NCI-H2081 (cell line): ENCODE measurements at places on chromosomes 12 and 14.
A peak's percentile ranks its signal among the peaks of the same experiment; 100 is the strongest.

DNA sequence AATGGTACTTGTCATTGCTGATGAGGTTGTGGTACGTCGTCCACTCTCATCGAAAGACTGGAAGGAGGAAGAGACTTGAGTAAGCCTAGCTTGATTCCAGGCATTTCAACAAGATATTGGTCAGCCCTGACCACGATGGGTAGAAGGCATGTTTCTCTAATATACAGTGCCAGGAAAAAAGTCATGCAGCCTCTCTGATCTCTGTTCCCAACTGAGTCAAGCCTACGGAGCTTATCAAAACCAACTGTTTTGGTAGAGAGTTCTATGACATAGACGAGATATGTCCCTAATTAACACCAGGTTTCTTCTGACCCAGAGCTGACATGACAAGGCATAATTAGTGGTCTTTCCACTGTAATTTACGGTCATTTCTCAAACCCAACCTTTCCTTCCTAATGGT lies 58.5 kb downstream of the NIN start:
- no peak for DNase-seq

DNA sequence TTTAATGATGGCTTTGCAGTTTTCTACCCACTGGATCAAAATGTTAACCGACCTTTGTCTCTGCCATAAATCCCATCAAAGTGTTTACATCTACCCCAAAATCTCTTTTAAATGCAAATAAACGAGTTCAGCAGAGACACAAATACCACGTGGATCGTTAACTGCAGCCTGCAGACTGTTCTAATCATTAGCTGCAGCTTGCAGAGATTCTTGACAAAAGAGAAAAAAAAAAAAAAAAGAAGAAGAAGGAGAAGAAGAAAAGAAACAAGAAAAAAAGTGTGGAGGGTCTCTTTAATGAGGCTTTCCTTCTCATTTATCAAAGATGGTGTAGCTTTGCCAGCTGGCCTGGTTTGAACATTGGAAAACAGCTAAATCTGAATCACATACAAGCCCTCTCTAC lies 275.7 kb downstream of the NEDD1 start:
- DNase-seq = no peak

GRCh38 chr12:126960221-126960620 lies 1306.7 kb upstream of the TMEM132C start:
- DNase-seq = no peak

GRCh38 chr12:12449533-12450025 lies 92.7 kb downstream of the BORCS5 start:
- peak; percentile 57 for DNase-seq

GRCh38 chr14:70871863-70872677 lies 35.2 kb upstream of the PCNX1 start:
- no peak for DNase-seq

- peak; percentile 69 for DNase-seq
Measured at GRCh38 chr12:128823216-128823915, 392 bp downstream of the SLC15A4 start.

- DNase-seq = peak; percentile 39
Measured at GRCh38 chr12:89884416-89884898, 175.8 kb upstream of the ATP2B1 start.

- no peak for DNase-seq
Measured at GRCh38 chr14:59622631-59623030, 46.0 kb upstream of the CCDC175 start.

- DNase-seq = peak; percentile 93
Measured at GRCh38 chr14:30610787-30611343, 11.3 kb upstream of the SCFD1 start.

GRCh38 chr12:109538191-109538863 lies 35.0 kb downstream of the MMAB start:
- DNase-seq = no peak

DNA sequence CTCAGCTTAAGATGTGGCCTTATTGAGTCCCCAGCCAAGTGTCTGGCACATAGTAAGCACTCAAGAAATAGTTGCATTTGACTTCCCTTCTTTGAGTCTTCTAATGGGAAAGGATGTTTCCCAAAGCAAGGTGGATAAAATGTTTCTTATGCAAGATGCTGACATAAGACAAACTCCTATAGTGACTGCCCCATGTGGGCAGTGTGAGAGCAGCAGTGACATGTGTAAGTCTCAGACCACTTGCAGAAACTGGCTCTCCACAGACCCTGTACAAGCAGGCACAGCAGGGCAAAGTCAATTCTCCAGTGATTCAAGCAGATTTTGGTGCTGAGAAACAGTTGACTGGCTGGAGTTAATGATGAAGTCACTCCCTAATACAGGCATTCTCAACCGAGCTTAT lies 255.3 kb downstream of the ANO2 start:
- no peak for DNase-seq

GRCh38 chr14:34782031-34782430 lies 67.6 kb upstream of the CFL2 start:
- DNase-seq = no peak

- DNase-seq = no peak
Measured at GRCh38 chr12:111598637-111599452, at the start of gene ATXN2. ATXN2 (minus strand) TSS chr12:111599315; CDS start chr12:111599034, 281 bp downstream.

GRCh38 chr12:130351326-130351725 lies 13.6 kb downstream of the PIWIL1 start:
- no peak for DNase-seq

- DNase-seq = no peak
Measured at GRCh38 chr14:69317102-69317755, 57.3 kb downstream of the GALNT16 start.

DNA sequence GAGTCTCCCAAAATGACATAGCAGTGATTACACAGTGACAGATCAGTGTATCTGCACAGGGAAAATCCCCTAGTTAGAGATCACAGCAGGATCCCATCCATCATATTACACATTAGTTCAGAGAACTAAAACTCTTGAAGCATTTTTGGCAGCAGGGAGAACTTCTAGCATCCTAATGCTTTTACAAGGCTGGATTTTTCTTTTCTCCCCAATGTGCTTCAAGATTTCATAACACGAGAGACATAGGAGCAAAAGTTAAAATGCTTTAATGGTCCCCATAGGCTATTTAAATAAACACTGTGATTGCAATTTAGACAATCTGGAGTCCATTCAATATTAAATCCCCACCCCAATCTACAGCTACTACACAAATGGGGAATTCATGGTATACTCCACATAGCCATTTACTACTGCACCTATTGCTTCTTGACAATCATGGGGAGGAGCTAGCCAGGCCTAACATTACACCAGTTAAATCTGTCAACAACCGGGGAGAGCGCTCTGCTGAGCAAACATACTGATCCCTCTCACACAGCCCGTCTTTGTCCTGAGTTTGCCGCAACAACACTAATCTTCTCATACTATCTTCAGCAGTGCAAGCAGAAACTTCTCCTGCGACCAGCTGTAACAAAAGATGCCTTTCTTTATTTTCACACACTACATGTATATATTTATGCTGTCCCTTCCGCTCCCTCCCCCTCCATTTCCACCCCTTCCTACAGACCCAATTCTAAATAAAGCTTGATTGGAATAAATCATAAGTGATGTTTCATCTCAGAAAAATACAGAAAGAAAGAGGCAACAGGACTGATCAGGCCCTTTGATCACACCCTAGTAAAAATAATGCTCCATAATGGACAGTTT lies 120.3 kb upstream of the SOX5 start:
- peak; percentile 70 for DNase-seq

- DNase-seq = no peak
Measured at GRCh38 chr12:40565029-40565633, 127.1 kb upstream of the CNTN1 start.

GRCh38 chr14:99215277-99215676 lies 56.7 kb downstream of the BCL11B start:
- DNase-seq = peak; percentile 22

DNA sequence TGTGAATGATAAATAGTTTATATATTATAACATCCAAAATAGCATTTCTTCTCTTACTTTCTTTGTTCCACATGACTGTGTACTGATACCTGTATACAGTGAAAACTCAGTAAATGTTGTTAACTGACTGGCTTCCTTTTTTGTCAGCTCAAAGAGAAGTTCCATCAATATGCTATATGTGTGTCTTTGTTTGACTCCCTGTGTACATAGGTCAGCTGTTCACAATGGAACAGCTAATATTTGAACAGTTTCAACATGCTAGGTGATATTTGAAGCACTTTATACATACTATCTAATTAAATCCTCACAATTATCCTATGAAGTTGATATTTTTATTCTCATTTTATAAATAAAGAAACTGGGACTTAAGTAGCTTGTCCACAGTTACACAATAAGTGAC lies 15.3 kb upstream of the KICS2 start:
- DNase-seq = peak; percentile 38

DNA sequence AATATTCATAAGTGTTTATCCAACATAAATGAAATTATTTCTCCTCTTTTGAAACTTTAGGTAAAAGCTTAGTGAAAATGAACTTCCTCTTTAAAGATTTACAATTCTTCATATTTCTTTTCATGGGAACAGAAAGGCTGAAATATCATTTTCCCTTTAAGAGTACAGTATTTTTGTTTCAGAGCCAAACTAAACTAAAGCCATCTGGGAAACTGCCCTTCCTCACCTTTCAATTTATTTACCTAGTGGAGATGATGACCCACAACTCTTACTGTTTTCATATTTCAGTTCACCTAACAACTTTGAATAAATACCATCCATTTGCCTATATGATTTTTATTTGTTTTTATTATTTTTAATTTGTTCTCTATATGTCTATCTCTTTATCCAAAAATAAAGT lies 105.4 kb downstream of the ALX1 start:
- no peak for DNase-seq

DNA sequence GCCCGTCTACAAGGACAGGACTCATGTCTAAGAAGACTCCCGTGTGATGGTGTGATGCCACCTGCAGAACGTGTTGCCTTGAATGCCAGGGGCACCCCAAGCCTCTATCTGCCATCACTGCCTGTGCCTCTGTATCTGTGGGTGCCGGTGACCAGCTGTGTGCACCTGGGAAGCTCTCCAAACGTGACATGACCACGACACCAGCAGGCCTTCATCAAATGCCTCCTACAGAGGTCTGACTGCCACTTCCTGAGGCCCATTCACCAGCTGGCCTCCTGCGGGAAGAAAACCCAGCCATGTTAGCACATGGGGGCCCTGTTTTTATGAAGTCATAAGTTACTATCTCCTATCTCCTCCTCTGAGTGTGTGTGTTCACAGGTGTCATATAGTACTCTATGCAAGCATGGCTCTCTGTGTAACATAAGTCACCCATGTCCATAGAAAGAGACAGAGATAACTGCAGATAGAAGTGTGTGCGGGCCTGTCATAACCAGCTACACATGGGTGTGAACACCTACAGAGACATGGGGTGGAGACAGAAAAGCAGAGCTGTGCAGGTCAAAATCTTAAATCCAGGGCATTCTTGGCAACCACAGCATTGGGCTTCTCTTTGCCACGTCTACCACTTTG lies 18.3 kb upstream of the SERPINA4 start:
- DNase-seq = no peak

- DNase-seq = no peak
Measured at GRCh38 chr14:64696355-64696857, 7.8 kb upstream of the PLEKHG3 start.

DNA sequence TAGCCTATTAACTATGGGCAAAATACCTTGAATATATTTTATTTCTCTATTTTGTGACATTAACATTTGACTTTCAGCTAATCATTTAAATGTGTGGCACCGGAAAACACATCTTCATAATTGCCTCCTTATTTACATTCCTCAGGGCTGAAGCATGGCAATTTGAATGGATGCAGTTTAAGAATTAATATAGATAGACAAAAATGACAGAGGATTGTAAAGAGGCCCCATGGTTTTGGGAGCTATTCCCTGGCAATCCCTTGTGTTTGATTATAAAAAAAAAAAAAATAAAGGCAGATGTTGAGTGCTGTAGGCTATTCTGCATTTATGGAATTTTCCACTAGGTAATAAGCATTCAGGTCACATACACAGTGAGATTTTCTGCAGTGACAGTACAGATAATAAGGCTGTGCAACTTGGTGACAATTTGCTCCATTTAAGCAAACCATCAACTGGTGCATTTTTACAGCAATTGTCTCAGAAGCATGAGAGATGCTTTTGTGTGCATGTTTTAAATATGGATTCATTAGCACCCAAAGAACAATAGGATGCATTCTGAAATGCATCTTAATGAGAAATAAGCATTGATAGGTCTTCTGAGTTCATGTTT lies 123.2 kb upstream of the SLC38A4 start:
- DNase-seq = no peak

GRCh38 chr14:91351512-91351862 lies 66.1 kb downstream of the CCDC88C start:
- DNase-seq = no peak

DNA sequence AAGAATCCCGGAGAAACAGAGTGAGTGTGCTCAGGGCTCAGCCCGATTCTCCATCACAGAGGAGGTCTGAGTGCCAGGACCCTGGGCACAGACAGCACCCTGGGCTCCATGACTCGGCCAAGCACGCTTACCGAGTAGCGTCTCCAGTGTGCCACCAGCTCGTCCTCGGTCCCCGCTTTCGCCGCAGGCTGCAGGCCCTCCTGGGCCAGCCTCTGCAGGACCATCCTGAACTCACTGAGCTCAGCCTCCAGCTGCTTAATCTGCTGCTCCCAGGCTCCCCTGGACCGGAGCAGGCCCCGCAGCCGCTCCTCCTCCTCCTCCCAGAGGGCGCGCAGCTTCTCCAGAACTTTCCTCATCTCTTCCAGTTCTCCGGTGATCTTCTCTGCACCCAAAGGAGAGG lies 61.2 kb downstream of the SYNE3 start:
- no peak for DNase-seq

DNA sequence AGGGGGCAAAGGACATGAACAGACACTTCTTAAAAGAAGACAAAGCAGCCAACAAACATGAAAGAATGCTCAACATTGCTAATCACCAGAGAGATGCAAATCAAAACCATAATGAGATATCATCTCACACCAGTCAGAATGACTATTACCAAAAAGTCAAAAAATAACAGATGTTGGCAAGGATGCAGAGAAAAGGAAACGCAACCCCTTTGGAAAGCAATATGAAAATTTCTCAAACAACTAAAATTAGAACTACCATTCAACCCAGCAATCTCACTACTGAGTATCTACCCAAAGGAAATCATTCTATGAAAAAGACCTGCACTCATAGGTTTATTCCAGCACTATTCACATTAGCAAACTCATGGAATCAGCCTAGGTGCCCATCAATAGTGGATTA lies 25.6 kb downstream of the MDM1 start:
- no peak for DNase-seq

DNA sequence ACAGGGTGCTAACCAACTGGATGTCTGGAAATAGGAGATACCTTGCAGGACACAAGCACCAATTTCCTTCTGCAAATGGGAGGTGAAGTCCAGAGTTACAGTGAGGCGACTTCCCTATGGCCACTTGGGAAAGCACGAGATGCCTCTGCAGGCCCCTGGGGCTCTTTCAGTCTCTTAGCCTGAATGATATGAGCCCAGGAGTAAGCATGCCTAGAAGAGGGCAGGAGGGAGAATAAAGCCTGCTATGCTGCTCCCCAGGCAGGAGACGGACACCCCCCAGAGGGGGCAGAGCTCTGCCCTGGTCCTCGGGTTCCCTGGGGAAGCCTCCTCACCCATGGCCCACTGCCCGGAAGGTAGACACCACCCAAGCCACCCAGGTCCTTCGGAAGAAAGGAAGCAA lies 105.1 kb downstream of the GCH1 start:
- no peak for DNase-seq

- DNase-seq = no peak
Measured at GRCh38 chr14:58752771-58753201, 115.0 kb downstream of the DACT1 start.
